ENCODE measurements at places on chromosomes 7 and 10. TPM values are rescaled to one million over a fixed set of nuclear protein-coding genes. Genes with fewer than 3 reads are reported as not detected.

Gene HTR5A
- total RNA-seq = not detected

Gene GNAI1
- 141 TPM for total RNA-seq

Gene OR6V1
- total RNA-seq = not detected

- H3K4me3 ChIP-seq = no peak overlapping the region
- no peaks in the 10 kb centered on the region for H3K27me3 ChIP-seq
- H3K27ac ChIP-seq = no peak overlapping the region
- H3K4me1 ChIP-seq = no peaks in the 10 kb centered on the region
- DNase-seq = no peak
- H3K36me3 ChIP-seq = no peaks in the 10 kb centered on the region
Measured at GRCh38 chr10:42980553-42981357, 96.1 kb upstream of the RET start.

All from esophagus muscularis mucosa (tissue), 4 donors.